ENCODE measurements at places on chromosomes 6 and 20.

DNA sequence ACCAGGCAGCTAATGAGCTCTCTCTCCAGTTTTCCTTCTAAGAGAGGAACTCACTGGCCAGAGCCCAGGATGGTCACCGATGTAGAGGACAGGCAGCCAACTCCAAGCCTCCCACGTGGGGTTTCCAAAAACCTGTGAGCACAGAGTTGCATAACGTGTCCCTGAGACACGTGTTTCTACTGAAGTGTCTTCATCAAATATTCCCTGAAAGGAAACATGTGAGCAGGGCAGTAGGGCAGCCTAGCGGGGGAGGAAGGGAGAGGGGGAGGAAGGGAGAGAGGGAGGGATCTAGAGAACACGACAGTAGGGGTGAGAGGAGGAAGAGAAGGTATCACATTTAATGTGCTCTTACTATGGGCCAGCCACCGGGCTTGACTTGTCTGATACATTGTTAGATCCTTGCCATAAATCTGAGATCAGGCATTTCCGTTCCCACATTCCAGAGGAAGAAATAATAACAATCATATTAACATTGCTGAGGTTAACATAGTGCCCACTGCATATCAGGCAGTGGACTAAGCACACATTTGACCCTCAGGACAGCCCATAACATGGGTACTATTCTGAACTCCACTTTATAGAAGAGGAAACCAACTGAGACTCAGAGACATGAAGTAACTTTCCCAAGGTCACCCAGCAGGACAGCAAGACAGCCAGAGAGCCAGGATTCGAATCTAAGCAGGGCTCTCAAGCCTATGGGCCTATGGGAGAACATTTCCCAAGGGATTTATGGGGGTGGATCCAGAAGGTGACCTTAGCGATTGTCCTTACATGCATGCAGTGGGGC, 4.5 kb upstream of the SYS1 start:
- ATAC-seq: no peak

DNA sequence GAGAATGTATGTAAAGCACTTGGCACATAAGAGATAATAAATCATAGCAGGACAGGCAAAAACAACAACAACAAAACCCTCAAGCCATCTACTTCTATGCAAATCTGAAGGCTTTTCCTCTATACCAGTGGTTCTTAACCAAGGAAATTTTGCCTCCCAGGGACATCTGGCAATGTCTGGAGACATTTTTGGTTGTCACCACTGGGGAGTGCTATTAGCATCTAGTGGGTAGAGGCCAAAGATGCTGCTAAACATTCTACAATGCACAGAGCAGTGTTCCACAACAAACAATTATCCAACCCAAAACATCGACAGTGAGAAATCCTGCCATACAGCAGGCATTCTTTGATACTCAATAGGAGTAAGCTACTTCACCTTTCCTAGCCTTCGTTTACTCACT, 28.2 kb downstream of the NDRG3 start:
- no peak for ATAC-seq

GRCh38 chr6:166795879-166796278, 160.5 kb downstream of the RNASET2 start:
- ATAC-seq: no peak

GRCh38 chr20:8557711-8558110, 425.6 kb downstream of the PLCB1 start:
- no peak for ATAC-seq

DNA sequence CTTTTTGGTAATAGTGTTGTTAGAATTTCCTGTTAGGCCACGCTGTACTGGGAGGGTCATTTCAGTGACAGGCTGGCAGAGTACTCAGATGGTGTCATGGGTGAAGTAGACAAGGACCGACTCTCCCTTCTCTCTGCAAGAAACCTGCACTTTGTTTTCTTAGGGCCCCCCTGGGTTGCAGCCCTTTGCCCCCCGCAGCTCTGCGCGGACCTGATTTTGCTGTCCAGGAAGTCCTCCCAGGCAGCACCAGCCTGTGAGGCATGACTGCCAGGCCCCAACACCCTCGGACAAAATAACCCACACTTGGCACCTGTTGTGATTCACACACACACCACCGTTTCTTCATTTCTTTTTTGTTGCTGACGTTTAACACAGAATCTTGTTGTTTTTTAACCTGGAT, 21.8 kb upstream of the CLDN20 start:
- ATAC-seq: no peak

DNA sequence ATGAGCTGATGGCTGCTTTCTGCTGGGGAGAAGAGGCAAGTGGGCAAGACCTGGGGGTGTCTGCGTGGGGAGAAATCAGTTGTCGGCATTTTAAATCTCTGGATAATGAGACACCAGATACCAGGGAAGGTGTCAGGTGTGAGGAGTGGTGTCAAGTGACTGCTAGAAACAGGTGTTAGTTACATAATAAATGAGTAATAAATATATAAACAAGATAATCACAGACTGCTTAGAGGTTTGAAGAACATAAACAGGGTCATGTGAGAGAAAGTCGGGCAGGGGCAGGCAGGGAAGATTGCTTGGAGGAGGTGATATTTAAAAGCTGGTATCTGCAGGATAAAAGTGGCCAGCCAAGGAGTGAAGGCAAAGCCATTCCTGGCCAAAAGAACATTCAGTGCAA, 87.2 kb upstream of the RIN2 start:
- ATAC-seq: no peak

DNA sequence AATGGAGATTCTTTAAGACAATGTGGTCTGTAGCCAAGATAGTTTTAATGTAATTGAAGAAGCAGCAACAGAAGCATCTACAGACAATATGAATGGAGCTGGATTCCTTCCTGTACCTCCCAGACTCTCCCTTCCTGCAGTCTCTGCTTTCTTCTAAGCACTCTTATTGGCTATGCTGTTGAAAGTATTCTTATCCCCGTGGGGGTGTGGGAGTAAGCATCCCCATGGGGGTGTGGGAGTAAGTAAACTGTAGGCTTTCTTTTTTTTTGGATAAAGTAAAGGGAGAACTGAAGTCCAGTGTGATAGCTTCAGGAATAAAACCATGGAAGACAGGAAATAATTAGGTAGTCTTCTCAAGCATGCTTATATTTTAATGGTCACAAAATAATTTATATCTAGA, 4.1 kb downstream of the PKIB start:
- no peak for ATAC-seq

DNA sequence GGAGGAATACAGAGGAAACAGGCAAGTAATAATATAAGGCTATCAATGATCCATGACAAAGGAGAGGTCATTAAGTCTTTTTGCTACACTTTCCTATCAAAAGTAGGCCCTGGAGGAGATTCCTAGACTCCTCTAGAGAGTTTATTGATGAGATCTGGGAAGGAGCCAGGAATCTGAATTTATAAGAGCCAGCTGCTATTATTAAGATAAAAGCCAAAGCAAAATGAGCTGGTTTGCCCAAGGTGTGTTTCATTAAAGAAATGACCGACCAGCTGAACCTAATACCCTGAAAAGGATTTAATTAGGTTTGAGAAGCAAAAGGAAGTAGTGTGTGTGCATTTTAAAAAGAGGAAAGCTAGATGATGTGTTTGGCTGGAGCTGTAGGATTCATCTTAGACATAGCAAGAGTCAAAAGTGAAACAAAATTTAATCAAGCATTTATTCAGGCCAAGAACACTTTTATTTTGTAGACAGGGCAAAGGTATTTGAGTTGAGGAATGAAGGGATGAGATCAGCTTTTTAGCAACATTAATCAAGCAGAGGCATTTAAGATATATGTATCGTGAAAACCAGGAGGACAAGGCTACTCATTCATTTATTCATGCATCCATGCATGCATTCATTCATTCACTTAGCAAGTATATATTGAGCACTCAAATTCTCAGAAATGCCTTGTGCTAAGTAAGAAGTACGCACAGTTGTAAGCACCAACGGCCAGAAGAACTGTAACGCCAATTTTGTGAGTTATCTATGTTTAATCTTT, 43.5 kb upstream of the SCAF8 start:
- ATAC-seq: no peak

- ATAC-seq: no peak
Measured at GRCh38 chr6:99960027-99960426, 34.0 kb downstream of the MCHR2 start.

DNA sequence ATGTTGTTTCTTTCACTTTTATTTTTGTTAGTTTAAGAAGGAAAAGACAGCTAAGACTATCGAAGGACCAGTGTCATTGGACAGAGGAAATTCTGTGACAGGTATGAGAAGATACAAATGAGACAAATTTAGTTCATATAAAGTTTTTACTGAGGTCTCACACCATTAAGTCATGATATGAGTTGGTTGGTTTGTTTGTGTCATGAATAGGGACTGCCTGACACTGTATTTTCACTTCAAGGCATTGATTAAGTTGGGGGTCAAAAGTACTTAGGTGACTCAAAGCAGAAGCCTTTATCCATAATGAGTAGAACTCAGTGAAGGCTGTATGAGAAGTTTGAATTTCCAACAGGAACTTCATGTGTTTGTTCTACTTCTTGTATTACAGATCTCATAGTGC, 21.3 kb upstream of the HIVEP2 start:
- peak; percentile 69 for ATAC-seq

DNA sequence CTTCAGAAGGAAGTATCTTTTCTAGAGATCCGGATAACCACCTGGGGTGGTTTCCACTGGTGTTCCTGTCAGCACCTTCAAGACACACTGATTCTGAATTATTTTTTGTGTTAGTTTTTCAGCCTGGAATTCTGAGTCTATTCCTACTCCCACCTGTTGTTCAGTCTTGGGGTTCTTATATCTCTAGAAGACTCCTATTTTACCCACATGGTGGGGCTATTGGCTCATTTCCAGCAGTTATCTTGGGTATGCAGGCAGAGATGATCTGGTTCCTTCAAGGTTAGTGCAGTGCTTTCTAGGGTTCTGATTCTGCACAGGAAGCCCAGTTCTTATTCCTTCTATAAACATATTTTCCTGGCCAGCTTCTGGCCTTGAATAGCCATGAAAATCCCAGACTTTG, 175.6 kb upstream of the PDE7B start:
- no peak for ATAC-seq

GRCh38 chr6:159979136-159979874, 10.4 kb downstream of the IGF2R start:
- peak; percentile 86 for ATAC-seq

GRCh38 chr20:50455656-50456451, 54.3 kb upstream of the PTPN1 start:
- ATAC-seq: no peak

- no peak for ATAC-seq
Measured at GRCh38 chr6:155411154-155412052, 44.2 kb downstream of the NOX3 start.

GRCh38 chr20:35616465-35617396, 1.1 kb downstream of the SPAG4 start:
- ATAC-seq: peak; percentile 32

GRCh38 chr6:12967686-12968085, 251.1 kb downstream of the PHACTR1 start:
- ATAC-seq: no peak

DNA sequence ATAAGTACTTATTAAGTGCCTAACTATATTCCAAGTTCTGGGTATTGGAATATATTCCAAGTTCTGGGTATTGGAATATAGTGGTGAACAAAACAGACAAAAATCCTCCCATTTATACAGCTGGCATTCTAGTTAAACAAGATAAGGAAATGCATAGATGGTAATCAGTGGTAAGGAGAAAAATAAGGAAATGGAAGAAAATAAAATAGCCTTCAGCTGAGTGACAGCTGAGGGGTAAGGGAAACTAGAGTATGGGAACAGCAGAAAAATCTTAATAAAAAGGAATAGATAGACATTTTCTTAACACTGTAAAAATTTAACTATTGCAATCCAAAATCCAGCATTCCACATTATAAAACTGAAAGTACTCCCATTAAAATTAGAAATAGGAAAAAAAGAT, 17.2 kb upstream of the WFDC10A start:
- ATAC-seq: no peak

DNA sequence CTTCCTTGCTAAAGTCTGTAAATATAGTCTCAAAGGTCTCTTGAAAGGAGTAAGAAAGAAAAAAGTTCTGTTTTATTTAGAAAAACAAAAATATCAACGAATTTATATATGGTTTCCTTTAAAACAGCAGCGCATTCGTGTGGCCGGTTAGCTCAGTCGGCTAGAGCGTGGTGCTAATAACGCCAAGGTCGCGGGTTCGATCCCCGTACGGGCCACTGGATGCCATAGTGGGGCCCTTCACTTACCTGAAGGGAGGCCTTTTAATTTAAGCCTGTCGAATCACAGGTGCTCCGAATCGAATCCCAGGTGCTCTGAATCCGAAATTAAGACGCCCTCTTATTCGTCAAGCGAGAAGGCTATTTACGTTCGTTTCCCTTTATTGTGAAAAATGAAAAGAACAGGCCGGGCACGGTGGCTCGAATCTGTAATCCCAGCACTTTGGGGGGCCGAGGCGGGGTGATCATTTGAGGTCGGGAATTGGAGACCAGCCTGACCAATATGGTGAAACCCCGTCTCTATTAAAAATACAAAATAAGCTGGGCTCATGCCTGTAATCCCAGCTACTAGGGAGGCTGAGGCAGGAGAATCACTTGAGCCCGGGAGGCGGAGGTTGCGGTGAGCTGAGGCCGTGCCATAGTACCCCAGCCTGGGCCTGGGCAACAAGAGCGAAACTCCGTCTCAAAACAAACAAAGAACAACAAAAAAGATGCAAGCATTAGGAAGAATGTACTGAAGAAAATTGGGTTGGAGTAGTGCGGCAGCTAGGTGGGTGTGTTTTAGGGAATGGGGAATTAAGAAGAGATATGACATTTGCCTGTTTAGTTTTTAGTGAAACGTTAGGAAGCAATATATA, 195.8 kb upstream of the ZNF184 start:
- peak; percentile 45 for ATAC-seq

DNA sequence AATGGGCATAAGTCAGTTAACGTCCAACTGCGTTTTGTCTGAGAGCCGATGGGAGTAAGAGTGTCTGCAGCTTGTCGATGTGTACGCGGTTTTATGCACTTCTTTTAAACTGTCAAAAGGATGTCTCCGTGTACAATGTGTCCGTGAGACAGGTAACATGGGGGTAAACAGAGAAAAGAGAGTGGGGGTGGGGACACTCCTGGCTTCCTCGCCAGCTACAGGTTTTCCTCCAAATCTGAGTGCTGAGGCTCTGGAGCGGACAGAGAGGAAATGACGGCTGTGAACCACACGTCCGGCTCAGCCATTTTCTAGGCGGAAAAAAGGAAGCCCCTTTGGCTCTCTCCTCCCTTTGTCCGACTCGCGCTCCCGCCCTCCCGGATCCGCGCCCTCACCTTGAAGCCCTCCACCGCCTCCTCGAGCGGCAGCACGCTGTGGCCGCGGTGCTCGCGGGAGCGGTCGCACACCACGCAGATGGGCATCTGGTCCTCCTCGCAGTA, 916 bp downstream of the TRIM27 start:
- peak; percentile 26 for ATAC-seq

Measured in activated T-helper 17 cell treated with anti-CD3 and anti-CD28 coated beads, Interleukin-2, amount 50 U/mL, for 72 hours (primary cell).